Astrocyte of the spinal cord (primary cell): ENCODE measurements at places on chromosomes 1 and 21.

GRCh38 chr1:176193663-176194062 lies 13.4 kb downstream of the COP1 start:
- DNase-seq = no peak

DNA sequence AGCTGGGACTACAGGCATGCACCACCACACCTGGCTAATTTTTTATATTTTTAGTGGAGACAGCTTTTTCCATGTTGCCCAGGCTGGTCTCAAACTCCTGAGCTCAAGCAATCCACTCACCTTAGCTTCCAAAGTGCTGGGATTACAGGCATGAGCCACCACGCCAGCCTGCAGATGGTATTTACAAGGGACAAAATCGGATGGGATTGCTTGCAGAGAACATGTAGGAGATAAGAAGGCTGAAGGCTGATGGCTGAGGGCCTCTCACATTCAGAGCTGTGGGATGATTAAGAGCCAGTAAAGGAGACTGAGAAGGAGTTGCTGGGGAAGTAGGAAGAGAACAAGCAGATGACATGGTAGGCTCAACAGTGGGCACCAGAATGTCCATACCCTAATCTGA lies 24.0 kb upstream of the QSOX1 start:
- no peak for DNase-seq

DNA sequence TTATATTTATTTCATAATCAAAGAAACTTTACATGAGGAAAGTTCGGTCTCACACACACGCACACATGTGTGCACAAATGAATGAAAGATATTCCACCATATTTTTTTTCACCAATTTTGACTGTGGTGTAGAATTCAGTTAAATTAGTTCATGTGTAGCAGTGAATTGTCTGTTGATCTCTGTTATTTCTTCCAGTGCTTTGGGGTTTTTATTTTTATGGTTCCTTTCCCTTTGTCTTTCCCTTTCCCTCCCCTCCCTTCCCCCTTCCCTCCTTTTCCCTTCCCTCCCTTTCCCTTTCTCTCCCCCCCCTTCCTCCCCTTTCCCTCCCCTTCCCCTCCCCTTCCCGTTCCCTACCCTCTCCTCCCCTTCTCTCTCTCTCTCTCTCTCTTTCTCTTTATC lies 8.9 kb downstream of the RYR2 start:
- DNase-seq = no peak

DNA sequence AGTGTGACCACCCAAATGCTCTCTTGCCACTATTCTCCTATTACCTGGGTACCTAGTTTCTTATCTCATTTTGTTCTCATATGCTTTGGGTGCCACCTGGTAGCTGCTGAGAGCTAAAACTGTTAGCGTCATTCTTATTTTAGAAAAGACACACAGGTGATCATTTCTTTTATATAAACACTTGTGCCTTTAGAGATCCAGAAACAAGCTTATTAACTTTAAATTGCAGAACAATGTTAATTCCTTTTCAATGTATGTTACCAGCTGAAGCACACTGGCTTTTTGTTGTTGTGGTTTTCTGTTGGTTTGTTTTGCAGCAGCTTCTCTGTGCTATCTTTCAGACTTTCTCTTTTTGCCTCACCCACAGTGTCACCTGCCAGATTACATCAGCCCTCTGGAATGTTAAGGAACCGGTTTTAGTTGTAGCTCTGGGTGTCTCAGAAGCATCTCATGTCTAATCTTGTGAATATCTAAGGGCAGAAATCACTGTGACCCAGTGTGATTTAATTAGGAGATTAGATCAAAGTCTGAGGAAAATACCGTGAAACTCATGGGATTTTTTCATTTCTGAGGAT lies 43.4 kb upstream of the SLC19A2 start:
- peak; percentile 15 for DNase-seq

DNA sequence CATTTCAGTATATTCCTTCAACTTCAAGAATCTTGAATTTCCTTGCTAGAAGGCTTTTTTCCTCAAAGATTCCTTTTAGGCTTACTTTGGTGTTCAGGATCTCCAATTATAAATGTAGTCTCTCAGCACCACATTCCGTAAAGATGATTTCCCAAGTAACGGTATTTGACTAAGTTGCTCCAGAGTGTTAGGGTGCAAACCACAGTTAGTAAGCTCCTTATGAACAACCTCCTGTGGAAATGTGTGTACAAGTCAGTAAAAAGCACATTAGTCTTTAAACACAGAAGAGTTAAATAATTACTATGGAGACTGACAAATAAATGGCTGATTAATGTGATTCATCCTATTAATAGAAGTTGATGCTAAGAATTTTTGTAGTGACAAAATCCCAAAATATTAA lies 10.3 kb downstream of the DONSON start:
- peak; percentile 32 for DNase-seq

DNA sequence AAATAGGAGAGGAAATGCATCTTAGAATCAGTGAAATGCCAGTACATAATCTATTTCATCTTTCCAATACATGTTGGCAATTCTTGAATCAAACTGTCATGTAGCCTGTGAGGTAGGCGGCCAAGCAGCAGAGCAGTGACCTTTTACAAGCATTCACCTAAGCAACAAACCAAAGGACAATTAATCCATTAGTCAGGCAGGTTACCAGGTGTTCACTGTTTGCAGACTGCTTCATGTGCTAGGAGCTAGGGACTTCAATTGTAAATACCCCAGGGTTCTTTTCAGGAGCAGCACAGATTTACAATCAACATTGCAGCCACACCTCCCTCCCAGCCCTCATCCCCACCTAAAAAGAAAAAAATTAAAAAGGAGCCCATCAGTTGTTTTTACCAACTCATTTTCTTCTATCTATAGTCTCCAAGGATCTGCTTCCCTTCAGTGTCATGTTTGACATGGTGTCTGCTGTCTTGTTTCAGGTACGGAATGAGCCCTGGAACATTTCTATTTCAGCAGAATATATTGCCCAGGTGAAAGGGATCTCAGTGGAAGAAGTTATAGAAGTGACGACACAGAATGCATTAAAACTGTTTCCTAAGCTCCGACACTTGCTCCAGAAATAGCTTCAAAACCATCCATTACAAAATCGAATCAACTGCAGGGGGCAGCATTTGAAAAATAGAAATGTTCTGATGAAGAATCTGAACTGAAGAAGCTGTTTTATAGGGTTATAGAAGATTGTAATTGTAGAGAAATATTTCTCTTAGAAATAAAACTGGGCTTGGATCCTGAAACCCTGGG lies 23.0 kb downstream of the TATDN3 start:
- no peak for DNase-seq

DNA sequence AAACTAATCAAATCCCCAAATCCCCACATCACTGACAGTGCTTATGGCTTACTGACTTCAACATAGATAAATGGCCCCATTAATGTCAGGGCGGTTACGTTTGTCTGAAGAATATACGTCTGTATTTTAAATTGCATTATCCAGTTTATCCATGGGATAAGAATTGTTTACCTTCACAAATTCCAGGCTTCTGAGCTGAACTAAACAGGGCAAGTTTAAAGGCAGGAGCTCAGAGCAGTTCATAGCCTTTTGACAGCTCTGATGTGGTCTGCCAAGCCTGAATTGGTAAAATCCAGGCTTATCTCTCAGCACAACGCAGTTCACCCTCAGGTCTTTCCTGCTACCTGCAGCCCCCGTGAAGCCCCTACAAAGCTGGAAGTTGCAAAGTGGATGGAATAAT lies 79.5 kb upstream of the GREM2 start:
- no peak for DNase-seq

GRCh38 chr1:185355947-185356346 lies 38.9 kb upstream of the IVNS1ABP start:
- no peak for DNase-seq

GRCh38 chr1:24450857-24451397 lies 35.3 kb downstream of the NIPAL3 start:
- no peak for DNase-seq

- DNase-seq = peak; percentile 92
These were observed 50.3 kb downstream of the CHD1L start for GRCh38 chr1:147292631-147293251.

DNA sequence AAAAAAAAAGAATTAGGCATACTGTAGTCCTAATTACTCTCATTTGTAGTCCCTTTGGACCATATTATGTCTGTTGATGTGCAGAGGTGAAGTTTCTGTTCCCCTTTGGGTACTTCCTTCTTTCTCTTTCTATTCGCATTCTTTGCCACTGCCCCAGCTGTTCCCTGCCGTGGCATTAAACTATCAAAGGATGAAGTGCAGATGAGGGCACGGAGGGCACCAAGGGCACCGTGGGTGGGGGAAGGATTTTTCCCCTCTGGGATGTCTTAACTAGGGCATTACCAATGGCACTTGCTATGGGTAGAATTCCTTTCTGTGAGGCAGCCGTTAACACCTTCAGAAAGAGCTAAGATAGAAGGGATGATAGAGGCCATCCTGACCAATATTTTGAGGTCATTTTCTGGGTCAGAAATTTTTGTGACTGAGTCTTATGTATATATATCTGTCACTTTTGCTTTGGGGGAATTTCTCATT lies 4.9 kb upstream of the MAPKAPK2 start:
- no peak for DNase-seq

DNA sequence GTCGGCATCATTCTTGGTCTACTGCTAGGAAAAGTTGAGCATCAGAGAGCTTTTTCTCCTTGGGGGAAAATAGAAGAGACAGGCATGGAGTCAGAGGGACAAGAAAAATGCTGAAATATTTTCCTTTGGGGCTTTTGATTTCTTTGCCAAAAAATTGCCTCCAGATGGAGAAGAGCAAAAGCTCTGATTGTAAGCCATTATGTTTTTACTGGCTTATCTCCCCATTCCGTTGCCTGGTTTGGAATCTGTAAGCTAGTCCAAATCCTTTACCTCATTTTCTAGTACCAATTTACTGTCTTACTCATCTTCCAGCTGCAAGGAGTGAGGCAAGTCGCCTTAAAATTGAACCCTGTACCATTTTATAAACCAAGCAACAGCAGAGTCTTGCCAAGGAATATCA lies 23.3 kb upstream of the NBL1 start:
- no peak for DNase-seq

DNA sequence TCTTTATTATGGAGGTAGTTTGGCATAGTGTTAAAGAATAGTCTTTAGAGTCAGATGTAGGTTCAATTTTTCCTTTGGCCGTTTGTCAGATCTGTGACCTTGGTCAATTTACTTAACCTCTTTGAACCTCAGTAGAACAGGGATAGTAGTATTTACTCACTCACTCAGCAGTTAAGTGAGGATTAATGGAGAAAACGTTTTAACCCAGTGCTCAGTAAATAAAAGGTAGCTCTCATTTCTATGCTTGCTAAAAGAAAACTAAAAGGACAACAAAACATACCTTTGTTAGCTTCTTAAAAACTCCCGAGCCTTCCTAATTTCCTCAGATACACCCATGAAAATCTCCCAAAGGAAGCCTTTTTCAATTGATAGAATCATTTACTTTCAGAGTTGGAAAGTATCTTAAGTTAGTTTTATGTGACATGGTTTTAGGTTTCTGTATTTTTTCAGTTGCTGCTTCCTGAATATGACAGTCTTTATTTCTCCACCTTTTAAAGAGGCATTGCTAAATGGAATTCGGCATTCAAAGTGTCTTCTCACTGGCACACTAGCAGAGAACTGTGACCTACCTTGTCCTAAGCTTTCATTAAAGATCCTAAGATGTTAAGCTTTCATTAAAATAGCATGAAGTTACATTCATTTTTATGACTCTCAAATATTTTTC lies 7.8 kb downstream of the ABCD3 start:
- no peak for DNase-seq

GRCh38 chr1:5934058-5934884 lies 58.0 kb downstream of the NPHP4 start:
- no peak for DNase-seq

GRCh38 chr1:232620356-232620969 lies 9.5 kb downstream of the SIPA1L2 start:
- DNase-seq = peak; percentile 83

DNA sequence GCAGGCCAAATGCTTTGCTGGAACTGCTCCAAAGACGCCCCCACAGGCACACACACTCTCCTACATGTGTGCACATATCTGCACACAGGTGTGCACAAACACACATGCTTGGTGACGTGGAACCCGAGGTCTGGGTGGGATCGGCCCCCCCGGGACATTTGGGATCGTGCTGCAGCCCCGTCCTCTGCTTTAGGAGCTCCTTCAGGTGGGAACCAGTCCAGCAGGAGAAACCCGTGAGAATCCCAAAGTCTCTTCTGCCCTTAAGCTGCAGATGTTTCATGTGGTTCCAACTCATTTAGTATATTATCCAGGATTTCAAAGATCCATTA lies 38.6 kb downstream of the UBE2G2 start:
- no peak for DNase-seq

GRCh38 chr1:172176206-172176605 lies 244.3 kb upstream of the C1orf105 start:
- DNase-seq = no peak

DNA sequence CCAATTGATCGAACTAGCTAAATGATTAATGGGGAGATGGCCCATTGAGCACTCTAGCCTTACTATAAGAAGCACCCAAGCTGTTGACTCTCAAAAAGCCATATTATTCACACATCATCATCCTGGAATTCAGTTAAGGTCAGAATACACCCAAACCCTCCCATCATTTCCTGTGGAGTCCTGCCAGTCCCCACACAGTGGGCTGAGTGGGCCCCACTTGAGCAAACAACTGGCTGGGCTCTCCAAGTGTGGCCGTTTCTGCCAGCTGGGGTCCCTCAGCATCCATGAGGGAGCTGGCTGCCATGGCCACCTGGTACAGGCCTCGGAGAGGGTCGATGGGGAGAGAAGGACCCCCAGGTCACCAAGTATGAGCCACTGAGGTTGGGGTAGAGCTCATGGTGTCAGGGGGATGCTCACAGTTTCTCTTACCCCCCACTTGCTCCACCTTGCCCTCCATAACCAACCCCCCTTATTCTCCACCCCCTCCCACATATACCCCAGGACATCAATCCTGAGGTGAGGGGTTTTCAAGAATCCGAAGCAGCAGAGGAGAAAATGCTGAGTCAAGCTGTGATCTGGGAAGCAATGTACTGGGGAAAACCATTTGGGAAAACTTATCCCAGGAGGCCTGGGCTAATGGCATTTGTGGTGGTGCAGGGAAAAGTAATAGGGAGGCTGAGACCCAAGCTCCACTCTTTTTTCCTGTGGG lies 60.3 kb downstream of the UBE2T start:
- DNase-seq = peak; percentile 88

GRCh38 chr1:240465531-240465940 lies 146.4 kb downstream of the GREM2 start:
- peak; percentile 32 for DNase-seq

- DNase-seq = peak; percentile 20
These were observed 1.2 kb downstream of the RSRP1 start for GRCh38 chr1:25245809-25246599.
